Brain (organoid and tissue), 16 donors: ENCODE measurements at places on chromosomes 6 and 20.

GRCh38 chr6:84353459-84354423 lies 126.3 kb upstream of the CEP162 start:
- no peak for DNase-seq

DNA sequence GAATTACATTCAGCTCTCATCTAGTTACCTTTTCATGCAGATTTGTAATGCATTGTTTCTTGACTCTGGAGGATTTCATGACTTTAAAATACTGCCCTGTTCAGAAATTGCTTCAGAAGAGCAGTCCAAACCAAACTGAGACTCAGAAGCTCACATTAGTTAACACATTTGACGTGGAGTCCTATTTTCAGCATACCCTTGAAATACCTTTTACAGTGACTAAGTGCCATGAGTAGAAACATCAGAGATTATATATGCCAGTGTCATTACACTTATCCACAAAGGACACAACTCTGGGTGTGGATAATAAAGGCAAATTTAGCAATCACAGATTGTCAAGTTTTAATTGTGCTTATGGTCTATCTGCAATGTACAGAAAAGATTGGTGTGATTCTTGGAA lies 459.6 kb downstream of the FRK start:
- DNase-seq = no peak

GRCh38 chr20:59664421-59664941 lies 60.1 kb downstream of the PHACTR3 start:
- DNase-seq = peak; percentile 97

GRCh38 chr6:20719980-20720379 lies 185.7 kb downstream of the CDKAL1 start:
- no peak for DNase-seq

DNA sequence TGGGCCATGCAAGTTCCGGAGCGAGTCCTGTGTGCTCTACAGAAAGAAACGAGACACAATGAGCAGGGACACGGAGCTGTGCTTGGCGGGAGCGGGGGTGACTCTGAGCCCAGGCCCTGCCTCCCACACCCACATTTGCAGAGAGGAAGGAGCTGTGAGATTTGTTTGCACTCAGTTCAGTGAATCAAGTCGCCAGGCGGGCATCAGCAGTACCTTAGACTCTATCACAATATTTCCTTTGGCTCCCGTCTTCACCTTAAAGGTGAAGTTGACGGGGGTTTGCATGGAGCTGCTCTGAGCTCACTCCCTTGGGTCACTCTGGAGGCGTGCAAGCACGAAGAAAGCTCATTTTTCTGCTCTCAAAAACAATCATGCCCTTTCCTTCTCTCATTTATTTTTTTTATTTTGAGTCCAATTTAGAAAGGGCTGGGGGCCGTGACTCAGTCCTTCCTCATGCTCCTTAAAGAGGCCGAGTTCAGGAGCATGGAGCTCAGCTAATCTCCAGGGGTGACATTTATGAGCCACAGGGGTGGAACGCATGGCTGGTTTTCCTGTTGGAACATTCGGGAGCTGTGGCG lies 188.2 kb downstream of the NFATC2 start:
- no peak for DNase-seq

GRCh38 chr20:56002908-56003800 lies 2.2 kb downstream of the CBLN4 start:
- DNase-seq = peak; percentile 40

DNA sequence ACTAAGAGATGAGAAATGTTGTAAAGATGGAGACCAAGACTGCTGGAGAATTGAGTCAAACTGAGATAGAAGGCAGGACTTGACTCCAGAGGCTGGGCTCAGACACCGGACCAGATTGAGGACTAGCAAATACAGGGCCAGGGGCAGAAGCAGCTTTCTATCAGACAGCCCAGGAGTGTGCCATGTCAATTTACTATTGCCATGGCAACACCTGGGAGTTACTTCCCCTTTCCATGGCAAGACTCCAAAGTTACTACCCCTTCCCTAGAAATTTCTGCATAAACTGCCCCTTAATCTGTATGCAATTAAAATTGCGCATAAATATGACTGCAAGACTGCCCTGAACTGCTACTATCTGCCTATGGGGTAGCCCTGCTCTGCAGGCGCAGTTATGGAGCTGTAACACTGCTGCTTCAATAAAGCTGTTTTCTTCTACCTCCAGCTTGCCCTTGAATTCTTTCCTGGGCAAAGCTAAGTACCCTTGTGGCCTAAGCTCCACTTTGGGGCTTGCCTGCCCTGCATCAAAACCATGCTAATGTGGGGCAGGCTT lies 90.1 kb upstream of the EDN1 start:
- no peak for DNase-seq
